Liver (tissue), 10 donors: ENCODE measurements at places on chromosomes 4 and X.
A peak's percentile ranks its signal among the peaks of the same experiment; 100 is the strongest.

DNA sequence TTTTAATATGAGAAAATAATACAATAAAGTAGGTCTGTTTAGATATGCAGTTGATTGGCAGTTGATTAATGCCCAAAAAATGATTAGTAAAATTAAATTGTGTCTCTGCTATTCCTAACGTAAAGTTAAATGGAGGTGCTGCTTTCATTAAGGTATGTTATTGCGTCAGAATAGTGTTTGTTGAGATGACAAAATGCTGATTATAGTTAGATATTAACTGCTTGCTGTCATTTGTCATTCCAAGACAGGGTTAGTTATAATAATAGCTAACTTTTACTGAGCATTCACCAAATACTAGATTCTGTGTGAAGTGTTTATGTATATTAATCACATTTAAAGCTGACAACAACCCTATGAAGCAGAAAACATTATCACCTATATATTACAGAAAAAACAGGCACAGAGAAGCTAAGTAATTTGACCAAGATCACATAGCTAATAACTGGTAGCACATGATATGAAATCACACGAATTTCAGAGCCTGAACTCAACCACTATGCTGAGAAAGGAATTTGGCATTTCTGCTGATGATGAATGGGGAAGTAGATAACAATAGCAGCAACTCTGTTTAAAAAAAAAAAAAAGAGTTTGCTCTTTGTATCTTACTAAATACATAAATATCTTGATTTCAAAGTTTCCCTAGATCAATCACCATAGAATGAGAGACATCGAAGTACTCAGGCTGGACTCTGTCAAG lies 59.7 kb upstream of the WDR44 start:
- H3K4me1 ChIP-seq = no peaks in the 10 kb centered on the region
- H3K27me3 ChIP-seq = peaks cover 2% of the 10 kb centered on the region
- H3K36me3 ChIP-seq = no peaks in the 10 kb centered on the region

GRCh38 chrX:12936947-12937346 lies 30.5 kb downstream of the TLR8 start:
- H3K27me3 ChIP-seq = no peaks in the 10 kb centered on the region
- H3K36me3 ChIP-seq = no peaks in the 10 kb centered on the region
- H3K27ac ChIP-seq = no peak overlapping the region
- no peaks in the 10 kb centered on the region for H3K4me1 ChIP-seq

- peaks cover 5% of the 10 kb centered on the region for H3K4me1 ChIP-seq
- no peak for DNase-seq
- no peaks in the 10 kb centered on the region for H3K27me3 ChIP-seq
- H3K4me3 ChIP-seq = no peak overlapping the region
Observed at GRCh38 chr4:169208516-169208915, 62.2 kb downstream of the SH3RF1 start.

DNA sequence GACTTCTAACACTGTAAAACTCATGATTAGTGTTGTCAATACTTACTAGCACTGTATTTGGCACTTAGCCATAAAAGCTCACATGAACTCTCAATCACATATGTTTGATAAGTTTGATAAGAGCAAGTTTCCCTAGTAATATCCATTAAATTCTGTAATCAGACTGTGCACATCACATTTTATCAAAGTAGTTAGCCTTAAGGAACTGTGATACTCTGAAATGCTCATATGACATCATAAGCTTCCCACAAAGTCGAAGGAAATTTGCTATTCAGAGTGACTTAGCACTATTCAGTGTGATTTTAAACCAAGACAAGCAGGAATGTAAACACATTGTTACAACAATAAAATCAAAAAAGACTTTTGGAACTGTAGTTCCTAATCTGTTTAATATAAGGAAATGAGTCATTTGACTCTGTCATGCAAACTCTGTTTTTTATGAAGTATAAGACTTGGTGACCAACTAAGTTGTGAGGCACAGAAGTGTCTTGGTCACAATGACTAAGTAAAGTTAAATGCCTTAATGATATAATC lies 6.7 kb downstream of the SLC7A11 start:
- H3K27me3 ChIP-seq = no peaks in the 10 kb centered on the region
- H3K36me3 ChIP-seq = no peaks in the 10 kb centered on the region
- no peak overlapping the region for H3K4me3 ChIP-seq

- no peak overlapping the region for H3K4me3 ChIP-seq
- H3K27me3 ChIP-seq = no peaks in the 10 kb centered on the region
- no peaks in the 10 kb centered on the region for H3K4me1 ChIP-seq
Observed at GRCh38 chr4:16867827-16868226, 30.6 kb downstream of the LDB2 start.

DNA sequence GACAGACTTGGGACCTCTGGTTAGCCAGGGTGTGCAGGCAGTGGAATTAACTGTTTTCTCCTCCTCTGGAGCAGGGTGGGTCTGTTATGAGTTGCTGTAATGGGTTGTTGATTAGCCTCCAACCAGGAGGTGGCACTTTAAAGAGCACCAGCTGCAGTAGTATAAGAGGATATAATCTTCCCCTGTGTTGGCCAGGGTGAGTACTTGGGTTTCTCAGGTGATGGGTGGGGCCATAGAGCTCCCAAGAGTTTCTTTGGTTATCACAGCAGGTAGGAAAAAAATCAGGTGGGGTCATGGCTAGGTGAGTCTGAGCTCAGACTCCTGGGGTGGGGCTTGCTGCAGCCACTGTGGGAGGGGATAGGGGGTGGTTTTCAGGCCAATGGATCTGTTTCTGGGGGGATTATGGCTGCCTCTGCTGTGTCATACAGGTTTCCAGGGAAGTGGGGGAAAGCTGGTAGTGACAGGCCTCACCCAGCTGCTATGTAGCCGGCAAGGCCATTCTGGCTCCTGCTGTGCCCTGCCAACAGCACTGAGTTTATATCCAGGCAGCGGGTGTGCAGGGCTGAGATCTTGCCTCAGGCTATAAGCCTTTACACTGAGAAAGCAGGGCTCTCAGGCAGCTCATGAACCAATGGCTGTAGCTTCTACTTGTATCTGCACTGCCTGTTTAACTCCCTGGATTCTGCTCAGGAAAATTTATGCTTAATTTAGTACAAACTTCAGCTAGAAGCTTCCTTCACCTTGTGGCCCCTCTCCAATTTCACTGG lies 70.1 kb downstream of the CCNG2 start:
- H3K27me3 ChIP-seq = no peaks in the 10 kb centered on the region
- H3K36me3 ChIP-seq = no peaks in the 10 kb centered on the region

GRCh38 chr4:85028910-85029309 lies 62.4 kb upstream of the WDFY3 start:
- H3K36me3 ChIP-seq = no peaks in the 10 kb centered on the region
- no peaks in the 10 kb centered on the region for H3K4me1 ChIP-seq
- H3K27ac ChIP-seq = no peak overlapping the region
- DNase-seq = no peak
- peaks cover 2% of the 10 kb centered on the region for H3K27me3 ChIP-seq

DNA sequence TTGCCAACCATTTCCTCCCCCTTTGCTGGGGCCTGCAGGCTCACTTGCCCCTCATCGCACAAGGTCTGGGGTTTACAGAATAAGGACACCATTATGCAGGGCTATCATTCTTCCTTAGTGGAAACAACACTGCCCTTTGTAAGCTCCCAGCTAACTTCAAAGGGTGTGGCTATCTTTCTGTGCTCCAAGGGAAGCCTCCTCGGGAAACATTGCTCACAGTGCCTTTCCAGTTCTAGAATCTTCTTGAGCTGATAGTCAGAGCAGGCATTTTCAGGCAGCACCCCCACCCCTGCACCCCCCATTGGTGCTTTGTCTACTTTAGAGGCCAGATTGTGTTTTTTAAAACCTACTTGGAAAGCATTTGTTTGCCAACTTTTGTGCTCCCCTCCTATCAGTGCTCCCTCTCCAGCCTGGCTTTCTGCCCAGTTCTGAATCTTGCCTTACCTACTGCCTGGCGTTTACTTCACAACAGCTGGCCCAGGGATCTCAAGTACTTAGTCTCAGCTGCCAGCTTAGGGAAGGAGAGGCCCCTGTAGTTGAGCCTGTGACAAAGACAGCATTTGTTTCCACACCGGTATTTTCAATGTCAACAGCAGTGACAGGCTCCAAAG lies 53.5 kb downstream of the PLAC1 start:
- peaks cover 3% of the 10 kb centered on the region for H3K27me3 ChIP-seq
- H3K4me1 ChIP-seq = no peaks in the 10 kb centered on the region
- H3K27ac ChIP-seq = no peak overlapping the region

GRCh38 chr4:30776451-30776850 lies 56.3 kb downstream of the PCDH7 start:
- no peak overlapping the region for H3K4me3 ChIP-seq
- H3K36me3 ChIP-seq = no peaks in the 10 kb centered on the region
- no peak overlapping the region for H3K27ac ChIP-seq
- no peaks in the 10 kb centered on the region for H3K27me3 ChIP-seq

- H3K36me3 ChIP-seq = no peaks in the 10 kb centered on the region
- H3K27me3 ChIP-seq = no peaks in the 10 kb centered on the region
- DNase-seq = no peak
- H3K4me3 ChIP-seq = no peak overlapping the region
- H3K4me1 ChIP-seq = peaks cover 3% of the 10 kb centered on the region
Observed at GRCh38 chr4:14877246-14878225, 124.7 kb upstream of the CPEB2 start.

DNA sequence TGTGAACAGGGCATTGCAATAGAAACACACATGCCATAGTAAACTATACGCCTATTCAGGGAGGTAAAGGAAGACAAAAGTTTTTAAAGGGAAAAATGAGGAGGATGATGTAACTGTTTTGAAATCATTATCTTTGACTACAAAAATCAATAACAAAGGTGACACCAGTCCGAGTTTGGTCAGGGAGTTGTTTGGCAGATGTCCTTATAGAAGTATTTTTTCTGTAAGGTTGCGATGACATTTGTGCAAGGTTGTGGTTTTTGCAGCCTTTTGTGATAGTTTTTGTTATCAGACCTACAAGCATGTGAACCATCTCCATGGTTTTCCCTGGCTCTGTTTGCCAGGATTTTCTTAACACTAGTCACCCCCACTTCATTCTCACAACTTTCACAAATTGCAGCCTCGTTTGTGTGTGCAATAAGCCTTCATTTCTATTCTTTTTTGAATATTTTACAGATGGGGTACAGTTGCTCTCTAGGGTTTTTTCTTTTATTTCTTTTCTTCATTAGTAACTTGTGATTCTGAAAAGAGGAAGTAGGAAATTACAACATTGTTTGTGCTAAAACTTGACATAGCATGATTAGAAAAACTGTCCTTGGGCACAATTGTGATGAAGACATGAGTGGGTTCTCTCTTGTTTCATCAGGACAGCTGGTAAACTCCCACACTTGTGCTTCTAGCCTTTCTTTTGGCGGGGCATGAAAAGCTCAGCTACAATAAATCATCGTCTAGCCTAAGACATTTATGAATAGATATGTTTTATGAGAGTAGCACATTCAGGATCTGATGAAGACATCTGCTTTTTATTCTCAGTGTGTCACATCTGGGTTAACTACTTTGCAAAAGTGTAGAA lies 60.2 kb upstream of the PNPLA4 start:
- H3K27me3 ChIP-seq = no peaks in the 10 kb centered on the region
- no peaks in the 10 kb centered on the region for H3K36me3 ChIP-seq
- peaks cover 2% of the 10 kb centered on the region for H3K4me1 ChIP-seq

GRCh38 chr4:16894406-16894805 lies 4.0 kb downstream of the LDB2 start:
- no peak for DNase-seq
- H3K4me1 ChIP-seq = peaks cover 16% of the 10 kb centered on the region
- H3K4me3 ChIP-seq = no peak overlapping the region
- no peaks in the 10 kb centered on the region for H3K36me3 ChIP-seq

- no peaks in the 10 kb centered on the region for H3K36me3 ChIP-seq
- H3K4me1 ChIP-seq = no peaks in the 10 kb centered on the region
- DNase-seq = no peak
- H3K27ac ChIP-seq = no peak overlapping the region
- H3K27me3 ChIP-seq = no peaks in the 10 kb centered on the region
Observed at GRCh38 chr4:170009291-170009690, 16.9 kb downstream of the MFAP3L start.

- H3K27me3 ChIP-seq = no peaks in the 10 kb centered on the region
- no peaks in the 10 kb centered on the region for H3K36me3 ChIP-seq
- no peak overlapping the region for H3K4me3 ChIP-seq
Observed at GRCh38 chr4:15144967-15145295, 142.7 kb downstream of the CPEB2 start.

DNA sequence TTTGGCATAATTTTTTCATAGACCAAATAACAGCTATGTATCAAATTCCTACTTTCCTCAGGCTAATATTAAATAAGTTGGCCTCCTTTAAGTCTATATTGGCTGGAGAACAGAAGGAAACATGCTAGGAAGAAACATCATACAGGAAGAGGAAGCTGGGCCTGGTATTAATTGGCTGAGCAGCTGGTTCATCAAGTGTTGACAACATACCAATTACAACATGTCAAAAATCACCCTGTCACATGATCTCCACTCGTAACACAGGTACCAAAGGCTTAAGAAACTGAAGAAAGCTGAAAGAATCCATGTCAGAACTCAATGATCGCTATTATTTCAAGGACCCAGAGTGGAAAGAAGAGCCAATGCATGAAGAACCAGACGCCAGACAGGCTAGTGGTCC lies 10.5 kb downstream of the WDFY3 start:
- no peaks in the 10 kb centered on the region for H3K36me3 ChIP-seq
- no peaks in the 10 kb centered on the region for H3K27me3 ChIP-seq
- no peak overlapping the region for H3K4me3 ChIP-seq
- peaks cover 4% of the 10 kb centered on the region for H3K4me1 ChIP-seq
- no peak for DNase-seq

- H3K4me3 ChIP-seq = no peak overlapping the region
- H3K36me3 ChIP-seq = no peaks in the 10 kb centered on the region
- no peaks in the 10 kb centered on the region for H3K27me3 ChIP-seq
- H3K27ac ChIP-seq = no peak overlapping the region
- DNase-seq = no peak
- H3K4me1 ChIP-seq = no peaks in the 10 kb centered on the region
Observed at GRCh38 chrX:70504772-70505450, 60.3 kb downstream of the DLG3 start.

GRCh38 chr4:8440492-8441311 lies at the start of the genes ACOX3 and TRMT44:
Gene ACOX3, minus strand, starts transcription at chr4:8440723. Its CDS starts 24,202 bp downstream, at chr4:8416521.
Gene TRMT44, plus strand, starts transcription at chr4:8440777. Its CDS starts 46 bp downstream, at chr4:8440823.
- peak within 1 kb of the TSS; percentile 65 for H3K4me3 ChIP-seq
- no peaks in the 10 kb centered on the region for H3K36me3 ChIP-seq
- H3K27ac ChIP-seq = peak within 1 kb of the TSS; percentile 95
- peaks cover 49% of the 10 kb centered on the region for H3K4me1 ChIP-seq
- no peaks in the 10 kb centered on the region for H3K27me3 ChIP-seq

- H3K27me3 ChIP-seq = no peaks in the 10 kb centered on the region
- no peak for DNase-seq
- no peak overlapping the region for H3K4me3 ChIP-seq
- no peaks in the 10 kb centered on the region for H3K4me1 ChIP-seq
Observed at GRCh38 chrX:68083510-68083909, 349.8 kb downstream of the OPHN1 start.

GRCh38 chr4:70365479-70365878 lies 4.9 kb downstream of the SMR3A start:
- no peak for DNase-seq
- H3K36me3 ChIP-seq = no peaks in the 10 kb centered on the region
- no peaks in the 10 kb centered on the region for H3K27me3 ChIP-seq
